Activated CD8-positive, alpha-beta memory T cell treated with anti-CD3 and anti-CD28 coated beads for 1 hour (primary cell): ENCODE measurements at places on chromosomes 2 and 18.

GRCh38 chr2:2245500-2245899 is 85.6 kb downstream of the MYT1L start:
- no peak for DNase-seq

GRCh38 chr2:29281086-29281915 is 166.1 kb downstream of the CLIP4 start:
- no peak for DNase-seq

DNA sequence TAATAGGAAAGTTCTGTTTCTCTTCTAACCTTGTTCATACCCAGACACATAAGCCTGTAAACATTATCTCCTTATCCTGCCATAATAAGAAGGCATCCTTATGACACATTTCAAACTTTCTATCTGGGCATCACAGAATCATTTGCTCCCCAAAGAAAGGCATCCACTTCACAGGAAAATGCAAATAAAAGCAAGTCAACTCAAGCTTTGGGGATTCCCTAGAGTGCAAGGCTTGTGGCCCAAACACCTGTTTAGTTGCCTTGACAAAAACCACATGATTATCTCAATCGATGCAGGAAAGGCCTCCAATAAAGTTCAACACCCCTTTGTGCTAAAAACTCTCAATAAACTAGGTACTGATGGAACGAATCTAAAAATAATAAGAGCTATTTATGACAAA is 195.7 kb upstream of the GALNT5 start:
- no peak for DNase-seq

- DNase-seq: no peak
Observed at GRCh38 chr2:241760301-241760771, 16.3 kb upstream of the GAL3ST2 start.

DNA sequence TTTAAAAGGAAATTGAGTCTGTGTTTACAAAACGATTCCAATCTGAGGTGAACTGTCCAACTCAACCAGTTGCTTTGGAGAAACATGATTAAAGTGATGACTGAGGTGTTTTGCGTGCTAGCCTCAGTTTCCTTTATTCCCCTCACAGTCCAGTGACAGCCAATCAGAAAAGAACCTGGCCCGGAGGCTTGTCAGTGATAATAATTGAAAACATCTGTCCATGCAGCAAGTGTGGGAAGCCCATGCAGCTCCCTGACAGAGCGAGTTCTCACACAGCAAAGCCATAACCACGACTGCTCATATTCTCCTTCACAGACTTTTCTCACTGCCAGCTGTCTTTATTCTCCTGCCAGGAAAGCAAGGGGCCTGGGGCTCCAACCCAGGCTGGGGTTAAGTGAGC is 613.4 kb downstream of the ARHGAP15 start:
- no peak for DNase-seq

DNA sequence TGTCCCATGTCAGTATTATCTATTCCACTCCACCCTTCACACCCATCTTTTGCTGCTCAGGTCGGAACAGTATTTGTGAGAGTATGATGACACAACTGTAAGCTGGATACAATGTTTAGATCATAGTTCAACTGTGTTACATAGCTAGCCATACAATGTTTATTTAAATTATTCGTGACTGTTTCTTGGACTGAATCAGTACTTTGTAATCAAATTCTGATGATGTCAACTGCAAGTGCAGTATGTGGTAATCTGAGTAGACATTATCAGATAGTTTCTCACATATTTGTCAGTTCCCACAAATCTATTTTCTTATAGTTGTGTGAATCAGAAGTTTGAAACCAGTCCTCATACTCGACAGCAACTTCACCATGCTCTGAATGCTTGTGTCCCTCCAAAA is 177.6 kb downstream of the ZNF407 start:
- no peak for DNase-seq

GRCh38 chr2:178450524-178450773 is 526 bp downstream of the PRKRA start:
- DNase-seq: peak; percentile 45

DNA sequence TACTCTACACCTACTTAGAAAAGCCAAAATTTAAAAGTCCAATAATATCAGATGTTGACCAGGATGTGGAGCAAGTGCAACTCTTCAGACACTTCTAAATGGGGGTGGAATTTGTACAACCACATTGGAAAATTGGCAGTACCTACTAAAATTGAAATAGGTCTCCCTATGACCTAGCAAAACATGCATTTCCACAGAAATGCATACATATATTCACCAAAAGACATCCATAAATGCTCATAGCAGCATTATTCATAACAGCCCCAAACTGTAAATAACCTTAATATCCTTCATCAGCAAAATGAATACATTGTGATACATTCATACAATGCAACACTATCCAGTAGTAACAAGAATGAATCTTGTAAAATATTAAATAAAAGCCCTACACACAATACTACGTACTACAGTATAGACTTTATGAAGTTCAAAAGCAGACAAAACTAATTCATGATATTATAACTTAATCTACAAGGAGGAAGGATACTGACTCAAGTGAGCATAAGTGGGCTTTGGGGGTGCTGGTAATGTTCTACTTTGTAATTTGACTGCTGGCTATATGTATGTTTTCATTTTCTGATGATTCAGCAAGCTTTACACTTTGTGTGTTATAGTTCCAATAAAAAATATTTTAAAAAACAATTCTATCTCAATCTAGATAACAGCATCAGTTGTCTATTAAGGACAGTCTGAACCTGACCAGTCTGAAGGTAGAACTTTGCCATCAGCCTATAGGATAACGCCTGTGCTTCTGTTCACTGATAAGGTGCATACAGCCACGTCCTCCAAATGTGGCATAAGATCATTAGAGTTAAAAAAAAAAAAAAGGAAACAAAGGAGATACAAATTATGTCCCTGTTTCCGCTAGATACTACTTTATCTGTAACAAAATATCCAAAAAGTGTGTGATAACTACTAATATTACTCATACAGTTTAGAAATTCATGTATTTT is 6.6 kb upstream of the TNFRSF11A start:
- no peak for DNase-seq

GRCh38 chr18:30093376-30093775 is 949.2 kb downstream of the DSC3 start:
- no peak for DNase-seq

DNA sequence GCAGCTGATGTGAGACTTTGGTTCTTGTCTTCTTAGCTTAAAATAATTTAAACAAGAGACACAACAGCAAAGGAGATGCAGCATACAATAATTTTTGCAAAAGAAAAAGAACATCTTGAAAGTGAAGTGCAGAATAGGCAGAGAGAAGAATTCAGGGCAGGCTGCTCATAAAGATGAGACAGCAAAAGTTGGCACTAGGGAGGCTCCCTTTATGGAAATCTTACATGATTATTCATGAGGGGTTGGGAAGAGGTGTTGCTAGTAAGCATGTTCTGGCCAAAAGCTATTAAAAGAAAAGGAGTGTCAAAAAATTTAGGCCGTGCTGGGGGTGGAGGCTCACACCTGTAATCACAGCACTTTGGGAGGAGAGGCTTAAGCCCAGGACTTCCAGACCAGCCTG is 4.2 kb upstream of the ALPP start:
- DNase-seq: no peak

- no peak for DNase-seq
Observed at GRCh38 chr2:57701391-57701791, 345.2 kb upstream of the VRK2 start.

DNA sequence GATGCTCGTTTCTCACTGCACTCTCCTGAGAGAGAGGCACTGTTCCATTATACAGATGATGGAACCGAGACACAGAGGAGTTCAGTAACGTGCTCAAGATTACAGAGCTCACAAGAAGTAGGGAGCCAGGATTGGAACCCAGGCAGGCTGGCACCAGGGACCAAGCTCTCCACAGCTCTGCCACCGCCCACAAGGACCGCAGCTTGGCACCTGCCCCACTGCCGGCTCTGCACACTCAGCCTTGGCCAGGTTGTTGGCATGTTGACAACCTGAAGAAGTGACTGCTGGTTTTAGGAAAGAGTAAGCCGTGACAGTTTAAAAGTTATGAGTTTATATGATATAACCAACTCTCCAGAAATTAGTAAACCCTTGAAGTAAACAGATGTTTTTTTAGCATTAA is 48.0 kb upstream of the ITM2C start:
- DNase-seq: no peak

DNA sequence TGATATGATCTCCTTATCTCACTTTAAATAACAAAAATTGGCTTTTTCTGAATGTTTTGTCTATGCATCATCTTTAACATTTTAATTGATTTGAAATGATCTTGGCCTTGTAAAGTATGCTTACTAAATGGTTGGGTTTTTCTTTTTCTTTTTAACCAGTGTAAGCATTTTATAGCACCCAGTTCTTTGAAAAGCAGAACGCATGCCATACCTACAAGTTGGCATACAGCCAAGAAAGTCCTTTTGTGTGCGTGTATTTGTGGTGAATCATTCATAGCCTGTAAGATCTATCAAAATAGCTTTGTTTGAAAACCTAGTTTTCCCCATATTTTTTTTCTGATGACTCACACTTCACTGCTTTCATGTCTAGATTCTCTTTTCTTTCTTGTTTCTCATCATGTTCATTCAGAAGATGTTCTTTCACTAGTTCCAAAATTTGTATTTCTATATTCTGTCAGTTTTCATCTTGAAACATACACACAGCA is 4.1 kb upstream of the VRK2 start:
- no peak for DNase-seq

- DNase-seq: no peak
Observed at GRCh38 chr2:20882466-20883170, 59.7 kb upstream of the LDAH start.

- DNase-seq: no peak
Observed at GRCh38 chr2:24111407-24111901, 11.7 kb downstream of the PFN4 start.

- DNase-seq: no peak
Observed at GRCh38 chr2:20578266-20578894, 72.5 kb downstream of the HS1BP3 start.

DNA sequence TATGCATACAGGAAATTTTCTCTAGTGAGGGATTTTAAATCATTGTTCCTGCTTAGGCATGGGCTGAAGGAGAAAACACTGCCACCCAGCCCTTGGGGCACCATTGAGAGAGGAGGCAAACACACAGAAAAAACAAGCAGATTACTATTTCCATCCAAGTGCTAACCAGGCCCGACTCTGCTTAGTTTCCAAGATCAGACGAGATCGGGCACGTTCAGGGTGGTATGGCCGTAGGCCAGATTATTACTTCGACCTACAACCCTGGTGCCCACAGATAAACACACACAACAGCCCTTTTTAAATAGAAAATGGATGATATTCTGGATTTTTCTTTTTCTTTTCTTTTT is 45.4 kb upstream of the RHOB start:
- no peak for DNase-seq

- DNase-seq: no peak
Observed at GRCh38 chr2:101909760-101910159, 82.0 kb upstream of the IL1R2 start.

DNA sequence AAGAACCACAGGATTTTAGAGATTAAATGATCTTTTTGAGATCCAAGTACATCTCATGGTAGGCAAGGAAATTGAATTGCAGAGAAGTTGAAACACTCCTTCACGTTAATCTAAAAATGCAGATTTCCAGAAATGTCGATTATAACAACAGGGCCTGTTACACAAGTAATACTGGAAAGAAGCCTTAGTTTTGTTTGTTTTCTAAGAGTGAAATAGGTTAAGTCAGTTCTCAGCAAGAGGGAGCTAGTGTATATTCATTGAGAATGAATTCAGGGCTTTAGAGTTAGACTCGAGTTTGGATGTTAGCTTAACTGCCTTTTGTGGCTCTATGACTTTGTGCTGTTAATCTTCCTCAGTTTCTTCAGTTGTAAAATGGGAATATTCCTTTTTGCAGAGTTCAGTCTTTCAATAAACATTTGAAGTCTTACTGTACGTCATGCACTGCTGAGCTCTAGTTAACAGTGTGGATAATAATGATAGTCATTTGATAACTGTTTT is 926 bp downstream of the NDUFV2 start:
- DNase-seq: no peak

DNA sequence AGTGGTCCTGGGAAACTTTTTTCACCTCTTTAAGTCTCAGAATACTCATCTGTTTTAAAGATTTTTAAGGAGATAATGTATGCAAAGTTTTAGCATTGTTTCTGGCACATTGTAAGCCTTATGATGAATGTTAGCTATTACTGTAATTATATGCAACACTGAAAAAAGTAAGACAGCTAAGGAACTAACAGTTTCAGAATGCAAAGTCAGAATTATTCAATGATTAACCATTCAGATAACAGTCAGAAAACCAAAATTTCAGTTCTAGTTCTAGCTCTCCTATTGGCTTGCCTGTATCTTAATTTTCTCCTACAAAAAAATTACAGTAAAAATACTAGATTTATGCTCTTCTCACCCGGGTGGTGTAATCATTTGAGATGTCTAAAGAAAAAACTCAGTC is 101.1 kb downstream of the SLC4A10 start:
- DNase-seq: no peak

DNA sequence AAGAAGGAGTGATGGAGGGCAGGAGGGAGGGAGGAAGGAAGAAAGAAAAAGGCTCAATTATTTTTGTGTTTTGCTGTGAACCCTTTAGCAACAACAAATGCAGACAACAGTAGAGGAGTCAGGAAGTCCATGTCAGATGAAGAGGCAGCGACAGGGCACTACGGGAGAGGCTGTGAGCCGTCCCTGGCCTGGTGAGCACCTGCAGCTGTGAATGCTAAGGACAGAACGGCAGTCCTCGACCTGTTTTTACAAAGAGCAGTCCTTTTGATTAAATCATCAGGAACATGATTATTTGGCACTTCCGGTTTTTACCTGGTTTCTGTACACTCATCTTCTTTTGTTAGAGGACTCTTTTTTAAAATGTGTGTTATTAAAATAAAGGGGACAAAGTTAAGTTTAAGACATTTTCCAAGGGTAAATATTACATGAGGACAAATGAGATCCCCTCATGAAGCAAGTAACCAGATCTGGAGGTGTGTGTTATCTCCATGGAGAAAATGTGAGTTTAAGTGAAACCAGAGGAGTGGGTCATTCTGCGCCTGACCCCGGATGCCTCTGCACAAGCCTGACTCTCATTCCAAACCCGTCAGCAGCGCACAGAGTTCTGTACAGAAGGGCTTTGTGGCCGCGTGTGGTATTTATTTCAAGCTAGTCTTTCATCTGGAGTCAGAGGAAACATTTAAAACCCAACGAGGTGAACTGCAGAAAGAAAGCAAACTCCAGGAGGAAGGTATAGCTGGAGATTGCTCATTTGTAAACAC is 492.5 kb downstream of the SOX11 start:
- DNase-seq: no peak

- no peak for DNase-seq
Observed at GRCh38 chr2:226583715-226584114, 215.9 kb downstream of the IRS1 start.

GRCh38 chr2:154978710-154979109 is 280.2 kb downstream of the KCNJ3 start:
- no peak for DNase-seq

DNA sequence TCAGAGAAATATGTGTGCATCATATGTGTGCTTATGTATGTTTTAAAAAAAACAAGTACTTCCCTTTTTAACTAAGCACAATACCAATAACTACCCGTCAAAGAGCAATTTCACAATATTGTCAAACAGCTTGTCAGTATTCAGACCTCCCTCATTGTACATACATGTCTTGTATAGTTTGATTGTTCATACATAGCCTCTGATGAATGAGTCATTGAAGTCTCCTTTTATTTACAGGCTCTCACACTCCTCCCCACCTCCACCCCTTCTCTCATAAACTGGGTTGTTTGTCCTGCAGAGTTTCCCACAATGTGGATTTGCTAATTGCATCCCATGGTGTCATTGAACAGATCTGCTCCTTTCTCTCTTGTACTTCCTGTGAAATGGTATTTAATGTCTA is 132.8 kb upstream of the L3MBTL4 start:
- no peak for DNase-seq

GRCh38 chr2:167817908-167818307 is 429.5 kb downstream of the STK39 start:
- no peak for DNase-seq

- DNase-seq: no peak
Observed at GRCh38 chr2:195532628-195533271, 124.3 kb upstream of the SLC39A10 start.
